ENCODE measurements at places on chromosomes 2 and 18.

- DNase-seq: no peak
Observed at GRCh38 chr2:71832388-71832787, 315.3 kb downstream of the CYP26B1 start.

GRCh38 chr2:238528953-238529781, 102.4 kb downstream of the ASB1 start:
- DNase-seq: no peak

DNA sequence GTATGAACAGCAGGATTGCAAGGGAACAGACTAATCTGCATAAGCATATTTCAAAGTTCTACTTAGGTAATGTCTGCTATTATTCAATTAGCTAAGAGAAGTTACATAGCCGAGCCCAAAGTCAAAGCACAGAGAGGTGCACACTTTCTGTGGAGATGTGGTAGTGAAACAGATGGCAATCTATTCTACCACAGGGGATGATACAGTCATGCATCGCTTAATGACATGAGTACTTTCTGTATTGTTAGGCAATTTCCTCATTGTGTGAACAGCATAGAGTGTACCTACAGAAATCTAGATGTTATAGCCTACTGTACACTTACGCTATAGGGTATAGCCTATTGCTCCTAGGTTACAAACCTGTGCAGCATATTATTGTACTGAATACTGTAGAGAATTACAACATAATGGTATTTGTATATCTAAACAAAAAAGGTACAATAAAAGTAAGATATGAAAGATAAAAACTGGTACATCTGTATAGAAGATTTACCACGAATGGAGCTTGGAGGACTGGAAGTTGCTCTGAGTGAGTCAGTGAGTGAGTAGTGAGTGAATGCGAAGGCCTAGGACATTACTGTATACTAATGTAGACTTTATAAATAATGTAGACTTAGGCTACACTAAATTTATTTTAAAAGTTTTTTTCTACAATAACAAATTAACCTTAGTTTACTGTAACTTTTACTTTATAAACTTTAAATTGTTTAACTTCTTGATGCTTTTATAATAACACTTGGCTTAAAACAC, 197.6 kb downstream of the MBD5 start:
- DNase-seq: no peak

DNA sequence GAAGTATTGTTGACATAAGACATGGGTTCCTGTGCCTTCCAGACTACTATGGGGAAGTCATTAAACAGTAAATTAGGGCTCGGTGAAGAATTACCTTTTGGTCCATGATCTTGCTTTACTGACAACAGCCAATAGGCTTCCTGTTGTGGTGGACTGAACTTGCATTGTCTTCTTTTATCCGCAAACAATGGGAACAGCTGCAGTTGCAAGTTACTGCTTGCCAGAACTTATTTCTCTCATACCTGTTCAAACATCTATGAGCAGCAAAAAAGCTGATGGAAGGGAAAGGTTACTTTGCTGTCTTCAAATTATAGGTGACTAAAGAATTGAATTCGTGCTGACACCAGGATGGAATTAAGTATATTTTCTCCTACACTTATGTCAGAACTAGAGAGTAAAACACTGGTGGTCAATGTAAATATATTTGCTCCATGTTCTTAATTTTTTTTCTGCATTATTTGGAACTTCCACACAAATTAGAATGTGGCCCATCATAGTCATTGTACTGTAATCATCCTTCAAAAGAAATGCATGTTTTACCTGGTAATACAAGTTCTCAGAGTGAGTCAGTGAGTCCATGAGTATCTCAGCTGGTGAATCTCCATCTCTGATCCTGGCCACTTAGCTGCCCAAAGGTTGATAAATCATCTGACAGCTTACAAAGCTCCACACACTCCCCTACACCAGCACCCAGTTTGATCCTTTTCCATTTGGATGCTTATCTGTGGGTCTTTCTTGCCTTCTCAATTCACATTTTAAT, 37.3 kb upstream of the RNF152 start:
- no peak for DNase-seq

DNA sequence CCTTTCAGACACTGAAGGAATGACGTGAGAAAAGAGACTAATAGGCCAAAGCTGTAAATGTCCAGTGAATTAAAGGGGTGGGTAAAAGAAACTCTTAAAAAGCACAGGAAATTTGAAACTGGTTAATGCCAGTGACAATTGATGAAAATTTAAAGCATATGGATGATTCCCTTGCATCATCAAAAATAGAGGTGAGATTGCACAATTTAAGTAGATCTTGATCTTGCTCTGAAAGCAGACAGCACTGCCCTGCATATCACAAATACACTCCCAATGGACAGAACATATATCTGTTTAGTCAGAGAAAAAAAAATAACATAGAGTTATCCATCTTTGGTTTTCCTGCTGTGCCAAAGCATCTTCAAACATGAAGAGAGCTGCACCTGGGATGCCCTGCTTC, 86.7 kb upstream of the UBE2E3 start:
- no peak for DNase-seq

DNA sequence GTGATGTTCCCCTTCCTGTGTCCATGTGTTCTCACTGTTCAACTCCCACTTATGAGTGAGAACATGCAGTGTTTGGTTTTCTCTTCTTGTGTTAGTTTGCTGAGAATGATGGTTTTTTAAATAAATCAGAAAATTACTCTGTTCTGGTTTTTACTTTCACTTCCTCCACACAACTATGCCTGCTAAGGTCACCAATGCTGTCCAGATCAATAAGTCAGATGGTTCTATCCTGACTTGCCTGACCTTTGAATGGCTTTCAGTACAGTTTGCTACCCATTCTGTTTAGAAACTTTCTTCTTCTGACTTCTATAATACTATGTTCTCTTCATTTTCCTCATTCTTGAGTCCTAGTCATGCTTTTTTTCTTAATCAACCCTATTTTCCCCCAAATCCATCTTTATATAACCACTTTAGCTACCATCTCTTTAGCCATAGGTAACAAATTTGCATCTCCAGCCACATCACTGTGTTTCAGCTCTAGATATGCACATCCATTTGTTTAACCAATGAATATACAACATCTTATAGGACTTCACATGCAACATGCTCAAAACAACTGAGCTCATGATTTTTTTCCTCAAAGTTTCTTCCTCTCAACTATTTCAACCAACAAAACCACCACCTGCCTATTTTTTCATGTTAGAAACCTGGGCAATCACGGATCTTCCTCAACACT, 58.8 kb upstream of the SLC38A11 start:
- no peak for DNase-seq

DNA sequence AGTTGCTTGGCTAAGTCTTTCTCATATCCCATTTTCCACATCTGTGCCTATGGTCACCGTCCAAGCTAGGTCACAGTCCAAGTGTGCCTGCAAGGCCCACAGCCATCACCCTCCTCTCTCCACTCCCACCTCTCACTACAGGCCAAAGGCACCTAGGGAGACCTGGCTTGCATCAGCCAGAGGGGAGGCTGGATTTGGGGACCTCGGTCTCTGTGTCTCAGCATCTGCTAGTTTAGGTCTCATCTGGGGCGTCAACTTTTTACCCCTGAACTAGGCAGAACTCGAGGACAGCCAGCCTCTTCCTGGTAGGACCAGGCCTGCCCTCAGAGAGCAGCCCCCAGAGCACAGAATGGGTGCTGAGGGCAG, 217.1 kb downstream of the DYSF start:
- DNase-seq: no peak

GRCh38 chr2:15187702-15188101, 373.4 kb downstream of the NBAS start:
- DNase-seq: no peak

GRCh38 chr2:48219234-48219554, 310.8 kb upstream of the STON1 start:
- DNase-seq: no peak

DNA sequence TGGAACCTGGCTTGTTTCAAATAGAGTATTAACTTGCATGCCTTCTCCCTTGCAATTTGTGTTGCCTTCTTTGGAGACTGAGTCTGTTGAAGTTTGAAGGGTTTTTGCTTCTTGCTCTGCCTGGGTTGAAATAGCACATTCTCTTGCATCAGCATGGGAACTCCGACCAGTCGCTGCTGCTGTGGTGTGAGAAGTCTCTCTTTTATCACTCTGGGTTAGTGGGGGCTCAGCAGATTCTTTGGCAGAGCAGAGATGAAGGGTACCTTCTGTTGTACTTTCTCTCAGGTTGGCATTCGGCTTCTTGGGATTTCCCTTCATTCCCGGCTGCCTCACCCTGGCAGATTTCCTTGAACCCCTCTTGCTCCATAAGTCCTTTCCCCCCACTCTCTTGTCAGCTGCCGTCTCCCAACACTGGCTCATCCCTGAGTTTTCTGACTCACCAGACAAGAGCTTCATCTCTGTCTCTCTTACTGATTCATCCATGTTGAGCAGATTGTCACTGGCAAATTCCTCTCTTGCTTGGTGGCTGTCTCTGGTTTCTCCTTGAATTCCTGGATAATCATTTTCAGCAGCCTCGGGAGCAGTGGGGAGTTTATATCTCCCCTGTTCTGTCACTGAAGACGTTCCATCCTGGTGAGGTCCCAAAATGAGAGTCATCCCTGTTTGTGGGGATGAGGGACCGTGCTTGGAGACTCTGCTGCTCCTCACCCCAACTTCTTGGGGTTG, 49.9 kb downstream of the ALPK2 start:
- DNase-seq: no peak

DNA sequence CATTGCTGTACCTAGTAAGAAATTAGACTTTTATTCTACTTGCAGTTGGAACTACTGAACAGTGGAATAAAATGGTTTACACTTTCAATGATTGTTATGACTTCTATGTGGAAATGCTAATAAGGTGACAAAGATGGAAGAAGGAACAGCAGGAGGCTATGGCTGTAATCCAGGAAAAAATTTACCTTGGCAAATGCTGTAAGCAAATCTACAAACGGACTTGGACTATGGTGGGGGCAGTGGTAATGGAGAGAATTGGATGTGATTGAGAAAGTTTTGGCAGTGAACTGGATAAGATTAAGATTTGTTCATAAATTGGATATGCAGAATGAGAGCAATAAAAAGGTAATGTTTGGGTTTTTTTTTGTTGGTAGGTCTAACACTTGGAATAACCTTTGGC, 111.0 kb upstream of the ERBB4 start:
- DNase-seq: no peak

DNA sequence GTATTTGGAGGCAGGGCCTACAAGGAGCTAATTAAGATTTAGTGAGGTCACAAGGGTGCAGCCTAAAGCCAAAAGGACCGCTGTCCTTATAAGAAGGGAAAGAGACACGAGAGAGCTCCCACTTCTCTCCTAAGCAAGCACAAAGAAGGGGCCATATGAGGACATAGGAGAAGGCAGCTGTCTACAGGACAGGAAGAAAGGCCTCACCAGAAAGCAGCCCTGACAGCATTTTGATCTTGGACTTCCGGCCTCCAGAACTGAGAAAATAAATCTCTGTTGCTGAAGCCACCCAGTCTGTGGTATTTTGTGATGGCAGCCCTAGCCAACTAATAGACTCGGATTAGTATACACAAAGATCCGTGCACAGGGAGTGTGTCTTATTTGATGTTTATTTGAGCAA, 139.7 kb downstream of the B3GNT2 start:
- no peak for DNase-seq

DNA sequence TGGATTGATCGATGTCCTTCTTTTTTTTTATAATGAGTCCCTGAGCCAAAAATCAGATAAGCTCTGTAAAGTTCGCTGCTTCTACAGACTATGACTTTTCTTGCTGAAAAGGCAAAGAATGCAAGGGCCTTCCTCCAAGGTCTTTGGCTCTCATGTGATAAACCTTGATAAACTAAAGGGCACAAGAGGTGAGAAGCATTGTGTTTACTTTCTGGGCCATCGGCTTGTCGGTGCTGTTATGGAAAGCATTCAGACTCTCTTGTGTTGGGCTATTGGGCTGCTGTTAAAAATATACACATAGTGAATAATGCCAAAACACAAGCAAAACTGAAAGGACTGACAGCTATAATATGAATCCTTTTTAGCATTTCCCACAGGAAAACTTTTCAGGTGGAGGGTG, 472.4 kb upstream of the SPHKAP start:
- DNase-seq: no peak

GRCh38 chr2:106572541-106573450, 85.6 kb downstream of the CD8B2 start:
- DNase-seq: no peak

DNA sequence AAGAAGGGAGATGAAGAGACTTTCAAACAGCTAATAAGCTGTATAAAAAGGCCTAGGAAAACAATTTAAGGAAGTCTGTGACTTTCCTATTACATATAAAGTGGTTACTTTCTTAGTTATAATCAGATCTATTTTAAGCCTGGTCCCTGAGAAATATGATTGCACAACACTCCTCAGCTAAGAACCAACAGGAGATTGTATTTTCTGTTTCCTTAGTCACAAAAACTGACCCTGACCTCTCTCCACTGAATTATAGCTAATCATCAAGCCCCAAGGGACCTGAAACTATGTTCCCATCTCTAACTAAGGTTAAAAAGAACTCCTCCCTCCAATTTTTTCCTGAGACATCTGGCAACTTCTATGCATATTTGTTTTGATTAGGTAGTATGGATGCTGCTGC, 106.9 kb downstream of the ROCK1 start:
- DNase-seq: no peak

- DNase-seq: no peak
Observed at GRCh38 chr2:41871080-41871479, 176.7 kb upstream of the PKDCC start.

GRCh38 chr2:150729495-150729955, 242.1 kb upstream of the RND3 start:
- no peak for DNase-seq

DNA sequence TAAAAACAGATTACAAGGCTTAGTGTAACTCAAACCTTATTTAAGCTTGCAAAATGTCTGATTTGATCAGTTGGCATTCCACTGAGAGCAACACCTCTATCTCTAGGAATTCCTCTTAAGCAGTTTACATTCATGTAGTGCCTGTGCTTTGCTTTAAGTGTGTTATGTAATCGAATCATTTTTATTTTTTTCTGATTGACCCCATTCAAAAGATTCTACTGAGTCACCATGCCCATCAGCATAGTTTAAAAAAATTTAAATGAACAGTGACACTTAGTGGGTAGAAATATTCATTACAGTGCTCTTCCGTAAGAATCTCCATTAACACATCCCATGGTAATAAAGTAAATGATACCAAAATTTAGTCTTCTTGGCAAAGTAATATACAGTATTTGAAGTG, 67.8 kb upstream of the SLC4A10 start:
- no peak for DNase-seq

DNA sequence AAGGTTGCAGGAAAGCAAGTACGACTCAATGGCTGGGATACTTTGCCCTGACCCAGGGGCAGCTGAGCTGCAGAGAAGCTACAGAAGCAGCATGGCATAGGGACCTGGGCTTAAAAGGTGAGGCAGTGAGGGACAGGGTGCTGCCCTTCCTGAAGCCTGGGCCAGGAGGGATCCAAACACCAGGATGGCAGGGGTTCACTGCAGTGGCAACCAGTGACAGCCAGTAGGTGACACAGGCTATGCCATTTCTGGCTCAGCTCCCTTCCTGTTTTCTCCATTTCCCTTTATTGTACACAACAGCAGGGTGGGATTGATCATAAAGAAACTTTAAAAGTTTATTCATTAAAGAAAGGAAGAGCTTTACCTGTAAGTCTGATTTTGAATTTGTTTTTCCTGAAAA, 48.8 kb downstream of the CABYR start:
- no peak for DNase-seq

GRCh38 chr2:142892715-142893114, 15.3 kb downstream of the KYNU start:
- no peak for DNase-seq

GRCh38 chr2:65420712-65421431, 11.5 kb downstream of the SPRED2 start:
- DNase-seq: no peak
